ENCODE measurements at places on chromosomes 7 and 10.

- DNase-seq = no peak
These were observed 631.7 kb downstream of the KCNMA1 start for GRCh38 chr10:77005871-77006270.

DNA sequence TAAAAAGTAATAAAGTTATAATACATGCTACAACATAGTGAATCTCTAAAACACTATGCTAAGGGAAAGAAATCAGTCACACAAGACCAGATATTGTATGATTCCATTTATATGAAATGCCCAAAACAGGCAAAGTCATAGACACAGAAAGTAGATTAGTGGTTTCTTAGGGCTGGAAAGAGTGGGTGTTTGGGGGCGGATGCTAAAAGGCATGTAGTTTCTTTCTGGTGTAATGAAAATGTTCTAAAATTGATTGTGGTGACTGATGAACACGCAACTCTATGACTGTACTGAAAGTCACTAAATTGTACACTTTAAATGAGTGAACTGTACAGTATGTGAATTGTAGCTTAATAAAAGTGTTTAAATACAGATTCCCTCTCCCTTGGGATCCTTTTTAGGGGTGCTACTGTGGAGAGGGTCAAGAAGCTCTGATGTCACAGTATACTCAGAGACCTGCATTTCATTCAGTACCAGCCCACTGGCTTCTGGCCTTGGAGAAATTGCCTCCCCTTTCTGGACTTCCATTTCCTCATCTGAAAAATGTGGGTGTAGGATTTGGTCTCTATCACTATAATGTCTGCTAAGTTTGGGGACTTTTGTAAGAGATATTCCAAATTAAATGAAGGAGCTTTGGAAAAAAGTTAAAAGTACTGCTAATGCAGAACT is 46.4 kb downstream of the AOAH start:
- DNase-seq = no peak

DNA sequence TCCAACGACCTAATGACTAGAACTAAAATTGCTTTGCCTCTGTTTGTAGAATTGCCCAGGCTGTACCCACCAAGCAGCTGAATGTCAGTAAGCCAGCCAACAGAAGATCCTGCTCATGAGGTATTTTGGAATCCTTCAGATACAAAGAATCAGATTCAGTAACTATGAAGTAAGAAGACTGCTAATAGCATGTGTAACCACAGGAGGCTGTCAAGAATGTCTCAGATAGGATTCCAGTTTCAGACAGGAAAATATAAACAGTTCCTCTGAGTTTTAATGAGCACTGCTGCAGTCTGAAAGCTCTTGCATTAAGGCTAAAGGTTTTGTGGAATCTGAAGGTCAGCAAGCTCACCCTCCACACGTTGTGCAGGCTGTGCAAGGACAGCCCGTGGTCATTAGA is 112.6 kb upstream of the ADAM12 start:
- DNase-seq = no peak

DNA sequence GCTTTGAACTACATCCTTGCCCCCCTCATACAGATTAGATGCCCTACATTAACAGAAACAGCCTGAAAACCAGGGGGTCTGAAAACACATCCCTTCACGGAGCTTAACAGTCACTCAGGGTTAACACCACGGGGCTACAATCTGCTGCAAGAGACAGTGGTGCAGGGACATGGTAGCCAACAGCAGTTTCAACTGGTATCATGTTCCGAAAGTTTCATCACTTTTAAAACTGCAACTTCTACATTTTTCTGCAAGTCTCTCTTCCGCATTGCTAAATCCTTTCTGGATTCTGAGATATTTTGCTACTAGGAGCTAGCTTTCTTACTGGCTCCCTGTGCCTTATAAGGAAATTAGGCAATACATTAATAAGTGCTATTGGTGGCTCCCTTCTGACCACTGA is 92.6 kb downstream of the JAZF1 start:
- no peak for DNase-seq

GRCh38 chr10:95459446-95460045 is 101.6 kb downstream of the SORBS1 start:
- DNase-seq = no peak

GRCh38 chr7:150415161-150416153 is 35.0 kb upstream of the GIMAP8 start:
- DNase-seq = no peak

DNA sequence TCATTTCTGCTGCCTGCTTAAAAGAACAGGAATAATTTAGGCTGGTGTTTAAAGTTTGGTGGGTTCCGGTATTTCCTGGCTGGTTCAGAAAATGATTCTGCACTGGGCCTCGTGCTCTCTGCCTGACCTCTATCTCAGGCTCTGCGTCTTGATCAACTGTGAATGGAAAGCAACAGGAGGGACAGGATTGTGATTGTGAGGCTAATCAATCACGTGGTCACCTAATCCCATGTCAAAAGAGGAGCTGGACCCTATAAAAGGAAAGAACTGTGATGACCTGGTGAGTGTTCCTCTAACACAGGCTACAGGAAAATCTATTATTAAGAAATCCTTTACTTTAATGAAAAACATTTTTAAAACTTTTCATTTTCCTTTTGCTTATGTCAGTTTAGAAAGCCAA is at the start of gene DHX32:
Gene DHX32, minus strand, starts transcription at position 101 of the 400 bp plus-strand sequence. CDS start 468 bp downstream, outside the sequence.
- no peak for DNase-seq

DNA sequence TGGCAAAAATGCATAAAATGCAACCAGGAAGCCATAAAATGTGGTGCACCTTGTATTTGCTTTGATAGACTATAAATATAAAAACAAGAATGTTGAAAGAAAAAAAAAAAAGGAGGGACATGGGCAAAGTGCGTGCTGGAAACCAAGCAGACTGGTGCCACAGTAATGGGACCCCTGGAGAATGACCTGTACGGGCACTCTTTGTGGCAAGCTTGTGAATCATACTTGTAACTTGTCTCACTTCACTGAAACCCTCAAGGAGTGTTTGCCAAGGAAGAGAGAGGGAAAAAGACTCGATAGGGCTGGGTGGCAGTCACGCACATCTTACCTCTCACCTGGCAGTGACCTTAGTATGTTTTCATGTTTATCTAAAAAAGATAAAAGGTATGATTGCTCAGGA is 1183.6 kb downstream of the GATA3 start:
- DNase-seq = no peak

All from stimulated activated CD8-positive, alpha-beta memory T cell treated with anti-CD3 and anti-CD28 coated beads, Interleukin-2, amount 100 ng/mL, for 1 hour (primary cell).